ENCODE measurements at places on chromosomes 1 and 21. TPM values are rescaled to one million over a fixed set of nuclear protein-coding genes. Genes with fewer than 3 reads are reported as not detected.

Gene S100B
- total RNA-seq, result 6.1 TPM

Gene PRDM16
- 1.6 TPM for total RNA-seq

Gene GBP6
- total RNA-seq, result under 0.01 TPM

Gene S100A7A
- total RNA-seq, result not detected

Gene L1TD1
- 0.41 TPM for total RNA-seq

- DNase-seq, result no peak
These were observed 255.4 kb upstream of the PLXNA2 start for GRCh38 chr1:208499601-208500000.

DNA sequence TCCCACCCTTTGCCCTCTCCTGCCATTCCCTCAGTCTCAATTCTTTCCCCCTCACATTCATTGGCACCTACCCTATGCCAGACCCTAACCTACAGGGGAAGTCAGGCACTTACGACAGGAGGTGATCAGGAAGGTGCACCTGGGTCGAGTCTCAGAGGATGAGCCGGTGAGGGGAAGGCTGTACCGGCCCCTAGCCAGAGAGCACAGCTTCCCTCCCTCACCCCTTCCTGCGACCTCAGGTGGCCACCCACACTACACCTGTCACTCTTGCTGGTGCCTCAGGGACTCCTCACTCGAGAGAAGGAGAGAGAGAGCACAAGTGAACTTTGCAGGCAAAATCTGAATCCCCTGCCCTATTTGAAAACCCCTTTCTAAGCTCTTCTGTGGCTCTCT, 1.7 kb upstream of the MYOM3 start:
- no peak for DNase-seq

DNA sequence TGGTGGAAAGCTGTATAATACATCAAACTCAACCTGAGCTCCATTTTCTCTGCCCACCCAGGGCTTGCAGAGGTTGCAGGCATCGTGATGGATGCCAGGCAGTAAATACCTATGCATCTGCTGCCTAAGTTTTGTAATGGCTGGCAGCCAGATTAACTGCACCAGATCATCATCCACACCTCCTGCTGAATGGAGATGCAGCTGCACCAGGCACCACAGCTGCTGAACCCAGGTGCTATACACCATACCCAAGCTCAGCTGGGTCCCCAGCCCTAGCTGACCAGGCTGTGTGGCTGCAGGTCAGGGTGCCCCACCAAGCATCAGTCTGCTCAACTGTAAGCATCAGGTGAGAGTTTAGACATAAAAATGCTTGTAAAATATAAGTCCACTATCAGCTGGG, 6.7 kb upstream of the SNAPIN start:
- DNase-seq, result no peak

GRCh38 chr21:45515241-45516061, 26.8 kb downstream of the SLC19A1 start:
- DNase-seq, result no peak

GRCh38 chr1:229694053-229694693, 68.1 kb downstream of the URB2 start:
- DNase-seq, result peak; percentile 23

- DNase-seq, result no peak
These were observed 84.3 kb downstream of the UBIAD1 start for GRCh38 chr1:11357276-11357675.

- no peak for DNase-seq
These were observed 20.6 kb upstream of the LRRN2 start for GRCh38 chr1:204705888-204706837.

DNA sequence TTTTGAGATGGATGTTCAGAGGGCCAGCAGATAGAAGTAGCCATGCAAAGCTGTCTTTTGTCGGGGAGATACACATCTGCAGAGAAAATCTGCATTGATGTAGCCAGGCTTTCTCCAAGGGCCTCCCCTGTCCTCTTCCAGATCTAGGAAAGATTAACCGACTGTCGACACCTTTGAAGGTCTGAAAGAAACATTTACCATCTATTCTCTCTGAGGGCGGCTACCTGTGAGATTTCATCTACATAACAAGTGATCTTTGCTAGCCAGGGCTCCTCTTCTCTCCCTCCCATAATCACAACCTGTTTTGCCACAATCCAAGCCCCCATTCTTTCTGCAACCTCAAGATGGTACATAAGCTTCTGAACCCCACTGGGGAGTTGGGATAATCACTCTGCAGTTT, 193.6 kb downstream of the RGS7 start:
- DNase-seq, result no peak

- no peak for DNase-seq
These were observed 123.5 kb downstream of the CRB1 start for GRCh38 chr1:197391303-197392226.

- no peak for DNase-seq
These were observed 4.8 kb upstream of the SLAMF9 start for GRCh38 chr1:159958719-159959380.

- DNase-seq, result no peak
These were observed 36.7 kb upstream of the GRHL3 start for GRCh38 chr1:24282491-24282890.

- no peak for DNase-seq
These were observed 6.9 kb upstream of the NOS1AP start for GRCh38 chr1:162062542-162063015.

GRCh38 chr1:117231312-117231711, 20.6 kb upstream of the VTCN1 start:
- no peak for DNase-seq

DNA sequence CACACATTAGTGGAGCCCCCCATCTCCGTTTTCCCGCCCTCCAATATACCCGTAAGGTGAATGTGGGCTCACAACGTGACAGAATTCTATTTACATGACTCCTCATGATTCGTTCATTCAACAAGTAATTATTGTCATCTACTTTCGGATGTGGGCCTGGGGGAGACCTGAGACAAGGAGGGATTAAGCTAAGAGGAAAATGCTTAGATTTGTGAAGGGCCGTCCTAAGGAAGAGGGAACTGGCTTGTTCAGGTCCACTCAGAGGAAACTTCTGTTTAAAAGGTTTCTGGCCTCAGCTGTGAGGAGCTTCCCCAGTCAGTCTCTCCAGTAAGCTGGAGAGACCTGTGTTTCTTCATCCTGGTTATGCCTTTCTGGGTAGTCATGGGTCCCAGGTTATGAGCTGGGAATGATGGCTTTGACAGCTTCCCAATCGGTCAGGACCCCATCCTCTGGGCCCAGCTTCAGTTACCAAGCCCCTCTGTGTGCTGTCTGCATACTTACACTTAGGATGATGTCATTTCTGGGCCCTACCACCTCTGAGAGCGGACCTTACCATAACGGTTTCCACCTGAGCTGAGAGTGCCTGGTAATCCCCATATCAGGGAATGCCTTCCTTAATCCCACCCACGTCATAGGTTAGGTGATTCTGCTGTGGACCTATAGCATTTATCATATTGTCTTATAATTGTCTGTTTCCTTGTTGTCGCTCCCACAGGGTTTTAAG, 687 bp upstream of the ERI3 start:
- DNase-seq, result no peak

- no peak for DNase-seq
These were observed 124.8 kb downstream of the LRIG2 start for GRCh38 chr1:113197719-113198330.

DNA sequence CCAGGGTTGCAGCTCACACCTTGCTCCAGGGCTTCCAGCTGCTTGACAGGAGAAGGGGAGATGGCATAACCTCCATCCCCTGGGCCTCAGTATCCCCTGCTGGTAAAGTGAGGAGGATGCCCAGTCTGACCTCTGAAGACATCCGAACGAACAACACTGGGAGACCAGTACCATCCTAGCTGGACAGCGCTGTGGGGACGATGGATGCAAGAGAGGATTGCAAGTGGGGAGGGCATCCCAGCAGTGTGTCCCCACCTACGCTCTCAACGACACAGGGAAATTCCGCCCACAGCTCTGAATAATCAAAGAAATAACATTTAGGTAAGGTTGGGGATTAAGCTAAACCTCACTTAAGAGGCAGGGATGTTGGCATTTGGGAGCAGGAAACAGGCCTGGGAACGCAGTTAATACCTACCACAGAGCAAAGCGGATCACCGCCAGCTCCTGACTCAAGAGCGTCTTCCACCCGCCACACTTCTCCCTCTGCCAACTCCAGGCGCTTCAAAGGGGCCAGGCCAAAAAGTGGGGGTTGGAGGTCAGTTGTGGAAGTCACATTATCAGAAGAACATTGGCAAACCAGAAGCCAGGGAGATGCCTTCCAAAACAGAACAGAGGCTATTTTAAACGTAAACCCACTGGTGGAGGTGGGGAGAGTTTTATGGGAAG, 47.6 kb downstream of the SSBP3 start:
- DNase-seq, result no peak

DNA sequence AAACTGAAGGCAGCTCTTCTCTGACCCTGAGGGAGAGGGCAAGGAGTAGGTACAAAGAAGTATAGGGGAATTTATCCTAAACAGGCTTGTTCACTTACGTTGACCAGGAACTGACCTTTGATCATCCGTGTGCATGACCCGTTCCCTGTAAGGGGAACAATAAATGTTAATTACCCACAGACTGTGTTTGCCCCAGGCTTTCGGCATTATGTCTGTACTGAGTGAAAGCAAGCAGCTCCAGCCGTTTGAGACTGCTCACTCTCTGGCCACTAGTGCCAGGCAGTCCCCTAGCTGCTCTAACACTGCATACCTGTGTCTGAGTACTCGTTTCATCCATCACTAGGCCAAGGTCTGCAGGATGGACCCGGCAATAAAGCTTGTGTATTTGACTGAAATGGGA, 1365.3 kb downstream of the NCAM2 start:
- DNase-seq, result no peak

DNA sequence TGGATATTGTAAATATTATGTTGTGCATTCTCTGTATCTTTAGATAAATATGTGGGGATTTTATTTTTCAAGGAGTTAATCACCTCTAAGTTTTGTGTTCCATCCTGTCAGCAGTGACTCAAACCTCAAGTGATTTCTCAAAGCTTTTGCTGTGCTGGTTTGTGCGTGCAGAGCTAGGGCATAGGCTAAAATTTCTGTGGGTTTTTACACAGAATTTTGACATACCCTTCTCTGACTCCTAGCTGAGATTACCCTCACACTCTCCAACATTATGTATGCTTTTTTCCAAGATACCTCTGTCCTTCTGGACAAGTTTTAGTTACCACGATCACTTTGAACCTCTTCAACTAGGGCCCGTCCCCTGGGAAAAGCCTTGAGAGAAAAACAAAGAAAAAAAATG, 384.9 kb downstream of the NCAM2 start:
- no peak for DNase-seq

GRCh38 chr1:159884296-159884695, 15.7 kb downstream of the CFAP45 start:
- DNase-seq, result no peak

DNA sequence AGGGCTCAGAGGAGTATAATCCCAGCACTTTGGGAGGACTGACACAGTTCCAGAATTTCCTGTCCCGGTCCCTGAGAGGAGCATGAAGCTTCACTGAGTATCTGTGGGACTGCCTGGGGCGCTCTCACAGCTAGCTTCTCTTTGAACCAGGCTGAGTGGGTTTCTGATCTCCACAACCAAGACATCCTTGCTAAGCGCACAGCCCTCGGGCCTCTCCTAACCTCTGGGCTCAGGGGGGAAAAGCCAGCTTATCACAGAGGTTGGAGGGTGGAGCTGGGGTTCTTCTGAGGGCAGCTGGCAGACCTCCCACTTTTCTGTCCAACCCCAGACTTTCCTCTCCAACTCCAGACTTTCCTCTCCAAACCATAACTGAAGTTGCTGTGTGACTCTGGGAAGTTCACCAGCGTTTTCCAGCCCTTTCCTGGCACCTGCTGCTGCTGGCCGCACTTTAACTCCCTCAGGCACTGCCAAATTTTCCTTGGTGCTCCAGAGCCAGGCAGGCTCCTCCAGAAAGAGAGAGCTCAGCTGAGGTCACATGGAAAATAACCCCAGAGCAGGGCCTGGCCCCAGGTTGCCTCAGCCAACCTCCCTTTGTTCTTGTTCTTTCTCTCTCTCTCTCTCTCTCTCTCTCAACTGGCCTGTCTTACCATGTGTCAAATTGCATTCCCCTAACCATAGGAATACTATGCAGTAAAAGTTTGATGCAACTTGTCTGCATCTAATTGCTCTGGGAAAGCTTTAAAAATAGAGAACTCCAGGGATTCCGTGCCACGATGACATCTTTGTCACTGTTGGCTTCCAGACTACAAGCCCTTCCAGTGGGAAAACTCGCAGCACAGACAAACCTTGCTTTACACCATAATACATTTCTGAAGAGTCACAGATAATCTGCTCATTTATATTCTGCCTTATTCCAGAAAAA, 49.5 kb downstream of the OLFML2B start:
- DNase-seq, result no peak

Measured in frontal cortex (tissue), 4 donors.